Fibroblast of skin of left biceps (primary cell): ENCODE measurements at places on chromosomes 2 and 18.
A peak's percentile ranks its signal among the peaks of the same experiment; 100 is the strongest.

DNA sequence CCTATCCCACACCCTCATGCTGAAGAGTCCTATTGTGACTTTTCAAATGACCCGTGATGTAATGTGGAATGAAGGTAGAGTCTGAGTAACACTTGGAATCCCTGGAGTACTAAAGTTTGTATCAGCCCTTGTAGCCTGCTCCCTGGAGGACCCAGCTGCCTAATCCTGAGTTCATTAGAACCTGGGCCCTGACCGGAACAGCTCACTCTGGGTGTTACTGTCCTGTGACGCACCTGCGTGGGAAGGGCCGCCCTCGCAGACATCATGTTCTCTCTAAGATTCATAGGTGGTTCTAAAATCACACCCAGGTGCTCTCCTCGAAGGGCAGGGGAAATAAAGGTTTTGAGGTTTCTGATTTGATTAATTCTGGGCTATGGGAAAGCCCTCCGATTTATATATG is 62.3 kb downstream of the NCK2 start:
- no peak for DNase-seq

DNA sequence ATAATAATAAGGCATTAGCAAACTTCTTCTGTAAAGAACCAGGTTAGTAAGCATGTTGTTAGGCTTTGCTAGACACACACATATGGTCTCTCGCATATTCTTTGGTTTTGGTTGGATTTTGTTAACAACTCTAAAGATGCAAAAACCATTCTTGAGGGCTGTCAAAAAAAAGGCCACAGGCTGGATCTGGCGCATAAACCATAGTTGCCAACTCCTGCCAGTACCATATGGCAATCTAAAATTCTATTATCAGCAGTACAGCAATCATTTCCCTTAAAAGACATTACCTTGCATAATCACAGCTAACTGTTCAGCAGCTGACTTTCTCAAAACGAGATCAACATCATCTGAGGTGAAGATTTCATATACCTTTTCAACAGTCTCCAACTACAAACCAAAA is 63.5 kb downstream of the RTTN start:
- DNase-seq, result no peak

GRCh38 chr2:240220371-240220770 is 79.9 kb upstream of the OTOS start:
- no peak for DNase-seq

- no peak for DNase-seq
Observed at GRCh38 chr2:236912326-236913120, 173.2 kb upstream of the COPS8 start.

GRCh38 chr2:121810959-121811853 is 55.8 kb downstream of the TSN start:
- peak; percentile 17 for DNase-seq

GRCh38 chr18:54931152-54931551 is 28.1 kb downstream of the CCDC68 start:
- DNase-seq, result no peak

GRCh38 chr2:126264625-126265024 is 391.3 kb upstream of the GYPC start:
- no peak for DNase-seq

DNA sequence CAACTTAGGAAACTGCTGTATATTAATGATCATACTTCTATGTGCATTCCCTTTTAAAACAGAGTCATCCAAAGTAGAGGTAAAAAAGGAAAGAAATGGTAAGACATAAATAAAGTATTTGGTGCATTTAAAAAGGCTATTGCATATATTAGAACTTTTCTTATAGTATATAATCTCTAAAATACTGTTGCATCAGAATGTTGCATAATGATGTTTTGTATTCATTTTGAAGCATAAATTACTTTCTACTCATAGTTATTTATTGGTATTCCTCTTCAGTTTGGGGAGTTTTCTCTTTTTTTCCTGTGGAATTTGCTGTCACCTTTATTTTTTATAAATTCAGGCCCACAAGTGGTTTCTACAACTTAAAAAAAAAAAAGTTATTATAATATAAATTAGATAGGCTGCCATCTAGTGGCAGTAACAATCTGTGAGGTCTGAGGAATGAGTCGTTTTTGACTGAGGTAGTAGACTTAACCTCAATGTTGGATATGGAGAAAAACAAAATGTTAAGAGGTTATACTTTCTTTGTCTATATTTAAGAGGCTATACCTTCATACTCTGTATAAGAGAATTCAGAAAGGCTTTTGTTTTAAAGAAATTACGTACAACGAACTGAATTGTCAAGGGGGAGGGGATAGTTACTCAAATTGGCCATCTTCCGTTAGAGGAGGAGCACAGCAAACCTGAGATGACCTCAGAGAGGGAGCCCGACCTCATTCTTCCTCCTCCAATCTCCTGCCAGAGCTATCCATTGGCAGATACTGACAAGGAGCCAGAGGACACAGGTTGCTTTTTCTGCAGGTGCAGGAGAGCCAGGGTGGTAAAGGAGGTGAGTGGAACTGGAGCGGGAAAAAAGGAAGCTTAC is 23.8 kb downstream of the ANKAR start:
- no peak for DNase-seq

GRCh38 chr2:197946562-197946961 is 142.2 kb downstream of the PLCL1 start:
- no peak for DNase-seq

DNA sequence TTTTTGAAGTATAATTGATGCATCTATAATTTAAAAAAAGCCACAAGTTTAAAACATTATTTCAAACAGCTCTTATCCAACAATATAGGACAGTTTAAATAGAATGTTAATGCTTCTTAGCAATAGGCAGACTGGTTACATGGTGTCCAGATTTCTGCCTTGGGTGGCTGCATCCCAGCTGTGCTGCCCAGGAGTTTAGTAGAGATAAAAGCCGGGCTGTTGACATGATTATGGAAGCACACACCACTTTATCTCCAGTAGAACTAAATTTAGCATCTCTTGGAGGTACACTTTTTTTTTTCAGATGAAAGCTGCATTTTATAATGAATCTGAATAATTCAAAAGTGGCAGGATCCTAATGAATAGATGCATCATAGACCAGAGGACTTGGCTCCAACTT is 309.7 kb downstream of the PLCL1 start:
- DNase-seq, result no peak

GRCh38 chr2:241635756-241636155 is 1.2 kb downstream of the THAP4 start:
- DNase-seq, result no peak

- DNase-seq, result no peak
Observed at GRCh38 chr18:10916387-10916786, 233.0 kb downstream of the PIEZO2 start.

GRCh38 chr2:26136451-26136850 is 36.4 kb upstream of the GAREM2 start:
- no peak for DNase-seq

DNA sequence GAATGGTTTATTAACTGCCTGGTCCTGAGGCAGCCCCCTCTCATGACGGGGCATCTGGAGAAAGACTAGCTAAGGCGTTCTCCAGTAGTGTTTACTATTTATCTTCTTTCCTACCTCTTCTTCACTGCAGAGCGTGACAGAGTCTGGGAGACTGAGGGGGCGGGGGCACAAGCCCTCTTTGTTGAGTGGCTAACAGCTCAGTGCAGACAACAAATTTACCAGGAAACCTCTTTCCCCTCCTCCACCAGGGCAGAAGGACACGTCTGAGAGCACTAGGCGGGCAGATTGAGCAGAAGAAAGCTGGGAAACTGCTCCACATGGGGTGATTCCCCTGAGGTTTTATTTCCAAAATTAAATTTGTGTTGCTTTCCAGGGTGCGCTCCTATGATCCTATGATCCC is 322.1 kb downstream of the CNTNAP5 start:
- no peak for DNase-seq

DNA sequence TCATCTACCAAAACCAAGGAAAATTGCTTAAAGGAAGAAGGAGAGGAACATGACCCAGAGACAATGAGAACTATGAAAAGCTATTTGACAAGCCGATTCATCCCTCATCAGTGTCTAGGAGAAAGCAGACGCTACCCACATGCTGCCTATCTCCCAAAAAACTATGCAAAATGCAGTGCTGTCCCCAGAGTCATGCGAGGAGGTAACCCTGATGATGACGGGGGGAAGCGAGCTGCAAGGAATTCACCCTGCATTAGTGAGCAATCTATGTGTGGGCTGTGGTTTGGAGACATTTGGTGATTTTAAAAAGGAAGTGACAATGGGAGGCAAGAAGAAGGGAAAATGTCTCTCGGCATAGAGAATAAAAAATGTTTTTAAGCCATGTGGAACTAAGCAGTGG is 472.7 kb downstream of the CMPK2 start:
- DNase-seq, result no peak

DNA sequence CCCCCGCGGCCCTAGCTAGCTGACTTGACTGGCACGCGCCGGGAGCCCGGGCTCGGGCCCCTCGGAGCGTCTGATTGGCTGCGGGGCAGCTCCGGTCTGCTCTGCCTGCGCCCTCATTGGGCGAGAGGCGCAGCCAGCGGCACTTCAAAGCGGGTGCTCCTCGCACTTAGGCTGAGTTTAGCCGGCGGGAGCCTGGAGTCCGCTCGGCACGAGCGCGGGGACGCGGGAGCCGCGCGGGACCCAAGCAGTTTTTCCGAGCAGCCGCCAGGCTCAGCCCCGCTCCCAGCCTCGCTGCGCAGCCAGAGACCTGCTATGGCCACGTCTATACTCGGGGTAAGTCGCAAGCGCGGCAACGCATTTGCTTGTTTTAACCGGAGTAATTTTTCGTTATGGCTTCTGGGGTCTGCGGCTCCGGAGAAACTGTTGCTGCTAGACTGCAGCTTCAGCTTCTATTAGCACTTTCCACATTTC is at the start of gene SP9:
TSS of gene SP9 (plus strand) at position 174 of the 471 bp plus-strand sequence. CDS start at position 313, 139 bp downstream.
- DNase-seq, result peak; percentile 40

DNA sequence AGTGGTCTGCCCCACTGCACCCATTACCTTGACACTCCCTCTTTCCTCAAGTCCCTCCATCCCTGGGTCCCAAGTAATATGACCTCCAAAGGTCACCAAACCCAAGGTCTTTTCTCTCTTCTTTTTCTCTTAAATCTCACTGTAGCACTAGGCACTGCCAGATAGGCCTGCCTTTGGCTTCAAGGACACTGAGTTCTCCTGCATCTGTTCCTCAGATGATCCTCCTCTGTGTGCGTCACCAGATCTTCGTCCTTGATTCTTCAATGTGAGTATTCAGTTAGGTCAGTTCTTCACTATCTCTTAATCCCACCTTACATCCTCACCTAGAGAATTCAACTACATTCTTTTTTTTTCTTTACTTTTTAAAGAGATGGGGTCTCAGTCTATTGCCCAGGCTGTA is 249.2 kb downstream of the NBAS start:
- DNase-seq, result no peak

DNA sequence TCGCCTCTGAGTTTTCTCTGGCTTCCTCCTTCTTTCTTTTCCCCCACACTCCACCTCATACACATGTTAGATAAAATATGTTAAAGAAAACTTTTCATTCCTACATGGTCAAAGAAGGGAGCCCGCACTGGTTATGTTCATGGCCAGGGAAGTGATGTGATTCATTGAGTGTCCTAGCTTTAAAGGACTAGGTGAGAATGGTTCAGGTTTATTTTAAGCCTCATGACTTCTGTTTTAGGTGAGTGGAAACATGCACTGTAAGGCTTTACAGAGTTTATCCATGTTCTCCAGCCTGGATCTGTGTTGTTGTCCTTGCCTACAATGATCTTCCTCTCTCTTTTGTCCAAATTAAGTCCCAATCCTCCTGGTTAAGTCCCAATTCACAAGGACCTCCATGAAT is 56.5 kb downstream of the RASGRP3 start:
- no peak for DNase-seq

DNA sequence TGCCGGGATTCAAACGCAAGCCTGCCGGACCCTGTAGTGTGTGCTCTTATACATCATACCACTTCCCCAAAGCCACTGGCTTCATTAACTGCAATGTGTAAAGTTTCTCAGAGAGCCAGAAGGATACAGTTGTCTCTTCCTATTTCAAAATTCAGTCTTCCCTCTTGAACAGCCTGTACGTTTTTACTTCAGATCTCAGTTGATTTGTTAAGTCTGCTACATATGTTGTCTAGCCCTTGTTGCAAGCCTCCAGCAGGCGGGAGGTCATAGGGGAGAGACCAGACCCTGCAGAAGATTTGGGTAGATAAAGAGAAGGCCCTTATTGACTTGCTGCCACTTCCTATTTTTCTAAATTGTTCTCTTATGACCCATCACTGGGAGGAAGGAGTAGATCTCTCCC is 56.2 kb downstream of the ARHGEF33 start:
- DNase-seq, result no peak

DNA sequence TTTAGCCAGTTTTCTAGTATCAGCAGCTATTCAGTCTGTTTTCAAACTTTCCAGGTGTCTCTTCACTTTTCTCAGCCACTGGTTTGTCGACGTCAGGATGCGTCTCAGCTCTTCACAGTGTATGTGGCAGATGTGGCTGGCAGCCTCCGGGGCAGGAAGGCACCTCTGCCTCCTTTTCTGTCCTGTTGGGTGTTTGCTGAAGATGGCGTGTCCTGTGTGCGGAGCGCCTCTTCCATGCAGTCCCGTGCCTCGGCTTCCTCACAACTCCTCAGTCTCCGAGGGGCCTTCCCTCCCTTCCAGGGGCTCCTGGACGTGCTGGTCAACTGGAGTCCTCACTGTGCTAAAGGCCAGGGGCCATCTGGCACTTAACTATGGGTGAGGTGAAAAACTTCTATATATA is 65.4 kb upstream of the PXDN start:
- no peak for DNase-seq

DNA sequence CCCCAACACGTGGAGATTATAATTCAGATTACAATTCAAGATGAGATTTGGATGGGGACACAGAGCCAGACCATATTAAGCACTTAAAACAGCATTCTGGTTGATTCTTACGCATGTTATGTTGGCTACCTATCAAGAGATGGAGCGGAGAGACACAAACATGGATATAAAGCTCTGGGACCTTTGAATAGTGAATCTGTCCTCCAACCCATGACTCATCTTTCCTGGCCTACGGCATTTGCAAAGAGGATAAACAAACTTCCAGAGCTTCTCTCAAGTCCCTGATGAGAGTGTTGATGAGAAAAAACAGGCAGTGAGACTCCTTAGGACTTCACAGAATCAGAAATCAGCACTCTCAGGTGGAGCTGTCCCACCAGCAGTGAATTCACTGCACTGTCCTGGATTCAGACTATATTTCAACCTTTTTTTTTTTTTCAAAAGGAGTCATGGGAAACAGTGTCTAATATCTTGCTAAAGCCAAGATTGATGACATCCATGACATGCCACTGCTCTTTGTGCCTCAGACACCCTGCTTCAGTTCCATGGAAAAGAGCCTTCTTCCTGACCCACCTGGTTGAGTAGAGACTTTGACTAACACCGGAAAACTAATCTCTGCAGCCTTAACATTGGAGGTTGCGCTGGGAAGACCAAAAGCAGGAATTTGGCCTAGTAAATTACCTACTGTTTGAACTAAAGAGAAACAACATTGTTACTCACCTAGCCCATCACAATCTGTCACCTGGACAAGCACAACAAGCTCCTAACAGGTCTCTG is 62.1 kb upstream of the NPAS2 start:
- no peak for DNase-seq

DNA sequence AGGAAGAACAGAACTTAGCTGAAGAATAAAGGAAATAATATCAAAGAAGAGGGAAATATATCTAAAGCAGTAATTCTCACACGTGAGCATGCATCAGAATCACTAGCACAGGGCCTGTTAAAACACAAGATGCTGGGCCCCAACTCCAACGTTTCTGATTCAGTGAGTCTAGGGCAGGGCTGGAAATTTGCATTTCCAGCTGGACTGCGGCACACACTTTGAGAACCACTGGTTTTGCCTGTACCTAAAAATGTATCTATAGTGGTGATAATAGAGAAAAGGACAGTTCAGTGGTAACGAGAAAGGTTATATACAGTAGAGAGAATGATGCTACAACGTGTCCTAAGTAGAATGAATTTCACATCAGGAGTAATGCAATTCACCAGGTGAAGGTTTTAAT is 11.2 kb downstream of the REV1 start:
- DNase-seq, result no peak
